ENCODE measurements at places on chromosomes 7 and 10. TPM values are rescaled to one million over a fixed set of nuclear protein-coding genes. Genes with fewer than 3 reads are reported as not detected.

DNA sequence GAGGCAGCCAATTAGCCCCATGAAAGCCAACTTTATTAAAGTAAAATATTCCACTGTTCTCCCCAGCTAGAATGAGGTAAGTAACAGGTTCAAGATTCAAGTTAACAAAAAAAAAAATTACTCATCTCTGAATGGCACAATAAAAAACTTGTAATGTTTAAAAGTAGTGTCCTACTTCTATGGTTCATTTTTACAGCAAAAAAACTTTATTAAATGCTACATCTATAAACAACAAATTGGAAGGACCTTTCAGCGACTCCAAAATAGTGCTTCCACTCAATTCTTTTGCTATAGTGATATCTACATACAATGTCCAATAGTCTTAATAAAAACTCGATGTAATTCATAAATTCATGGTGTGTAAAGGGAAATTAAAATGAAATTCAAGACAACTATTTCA, 59.2 kb downstream of the EZH2 start:
- DNase-seq = no peak

- DNase-seq = no peak
Observed at GRCh38 chr10:132033632-132034031, 32.1 kb upstream of the JAKMIP3 start.

GRCh38 chr7:88269586-88269985, 37.1 kb downstream of the STEAP4 start:
- no peak for DNase-seq

- DNase-seq = peak; percentile 51
Observed at GRCh38 chr10:113854013-113854760, at the start of the genes DCLRE1A and NHLRC2. TSS of gene DCLRE1A (minus strand) at chr10:113854082. CDS start at chr10:113853182, 900 bp downstream. TSS of gene NHLRC2 (plus strand) at chr10:113854661. CDS start at chr10:113854873, 212 bp downstream.

DNA sequence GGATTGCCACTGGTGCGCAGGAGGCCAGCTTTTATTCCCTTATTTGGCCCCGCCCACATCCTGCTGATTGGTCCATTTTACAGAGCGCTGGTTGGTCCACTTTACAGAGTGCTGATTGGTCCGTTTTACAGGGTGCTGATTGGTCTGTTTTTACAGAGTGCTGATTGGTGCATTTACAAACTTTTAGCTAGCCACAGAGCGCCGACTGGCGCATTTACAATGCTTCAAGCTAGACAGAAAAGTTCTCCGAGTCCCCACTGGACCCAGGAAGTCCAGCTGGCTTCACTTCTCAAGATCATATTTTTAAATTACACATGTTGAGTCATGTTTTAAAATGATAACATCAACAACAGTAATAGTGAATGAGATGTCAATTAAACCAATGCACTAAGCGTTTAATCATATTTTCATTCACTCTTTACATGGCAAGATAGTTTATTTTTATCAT, 128.3 kb downstream of the CUBN start:
- no peak for DNase-seq

GRCh38 chr10:77622889-77623291, 14.7 kb downstream of the KCNMA1 start:
- DNase-seq = no peak

DNA sequence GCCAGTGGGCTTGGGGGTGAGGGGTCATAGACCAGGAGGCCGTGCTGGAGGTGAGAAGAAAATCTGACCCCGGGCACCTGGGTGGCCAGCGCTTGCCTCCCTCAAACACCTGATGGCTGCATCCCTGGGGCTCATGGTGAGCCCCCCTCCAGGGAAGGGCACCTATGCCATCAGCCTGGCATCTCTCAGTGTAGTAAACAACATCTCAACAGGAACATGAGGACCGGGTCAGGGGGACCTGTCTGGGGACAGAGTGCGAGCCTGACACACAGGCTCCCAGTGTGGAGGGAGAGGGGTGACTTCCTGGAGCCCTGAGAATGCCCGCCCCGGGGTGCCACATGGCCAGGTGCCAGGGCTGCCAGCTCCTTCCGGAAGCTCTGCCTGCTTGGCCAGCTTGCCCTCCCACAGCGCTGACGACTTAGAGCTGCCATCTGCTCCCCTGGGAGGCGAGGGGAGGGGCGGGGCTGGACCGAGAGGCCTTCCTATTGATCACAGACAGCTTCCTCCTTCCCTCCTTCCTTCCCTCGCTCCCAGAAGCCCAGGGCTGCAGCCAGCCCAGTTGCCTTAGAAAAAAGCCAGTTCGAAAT, 12.3 kb downstream of the STX1A start:
- no peak for DNase-seq

- no peak for DNase-seq
Observed at GRCh38 chr10:24894728-24895127, 57.7 kb downstream of the PRTFDC1 start.

DNA sequence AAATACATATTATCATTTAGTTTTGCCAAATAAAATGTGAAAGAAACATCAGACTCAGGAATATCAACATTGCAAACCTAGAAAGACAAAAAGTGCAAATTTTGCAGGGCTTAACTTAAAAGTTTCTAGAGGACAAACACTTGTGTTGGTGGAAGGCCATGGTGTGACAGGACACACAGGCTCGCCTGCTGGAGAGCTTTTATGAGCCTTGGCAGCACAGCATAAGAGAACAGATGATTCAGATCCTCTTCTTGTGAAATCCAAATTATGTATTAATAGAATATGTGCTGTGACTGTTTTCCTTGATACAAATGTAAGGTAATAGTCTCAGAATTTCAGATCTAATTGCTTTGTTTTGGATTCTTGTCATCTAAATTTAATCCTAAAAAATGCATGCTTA, 72.9 kb upstream of the ABCB5 start:
- no peak for DNase-seq

- no peak for DNase-seq
Observed at GRCh38 chr10:106780632-106781031, 383.9 kb downstream of the SORCS1 start.

The UBE3C gene
- total RNA-seq = 95.7 TPM

The ESYT2 gene
- 59.7 TPM for total RNA-seq

The SCART1 gene
- 1.8 TPM for total RNA-seq

The NPFFR1 gene
- total RNA-seq = not detected

The GLI3 gene
- total RNA-seq = 0.03 TPM

The CCL24 gene
- total RNA-seq = not detected

The POLD2 gene
- total RNA-seq = 346 TPM

The MINDY4 gene
- 1.6 TPM for total RNA-seq
